ENCODE measurements at places on chromosomes 2 and 18.

DNA sequence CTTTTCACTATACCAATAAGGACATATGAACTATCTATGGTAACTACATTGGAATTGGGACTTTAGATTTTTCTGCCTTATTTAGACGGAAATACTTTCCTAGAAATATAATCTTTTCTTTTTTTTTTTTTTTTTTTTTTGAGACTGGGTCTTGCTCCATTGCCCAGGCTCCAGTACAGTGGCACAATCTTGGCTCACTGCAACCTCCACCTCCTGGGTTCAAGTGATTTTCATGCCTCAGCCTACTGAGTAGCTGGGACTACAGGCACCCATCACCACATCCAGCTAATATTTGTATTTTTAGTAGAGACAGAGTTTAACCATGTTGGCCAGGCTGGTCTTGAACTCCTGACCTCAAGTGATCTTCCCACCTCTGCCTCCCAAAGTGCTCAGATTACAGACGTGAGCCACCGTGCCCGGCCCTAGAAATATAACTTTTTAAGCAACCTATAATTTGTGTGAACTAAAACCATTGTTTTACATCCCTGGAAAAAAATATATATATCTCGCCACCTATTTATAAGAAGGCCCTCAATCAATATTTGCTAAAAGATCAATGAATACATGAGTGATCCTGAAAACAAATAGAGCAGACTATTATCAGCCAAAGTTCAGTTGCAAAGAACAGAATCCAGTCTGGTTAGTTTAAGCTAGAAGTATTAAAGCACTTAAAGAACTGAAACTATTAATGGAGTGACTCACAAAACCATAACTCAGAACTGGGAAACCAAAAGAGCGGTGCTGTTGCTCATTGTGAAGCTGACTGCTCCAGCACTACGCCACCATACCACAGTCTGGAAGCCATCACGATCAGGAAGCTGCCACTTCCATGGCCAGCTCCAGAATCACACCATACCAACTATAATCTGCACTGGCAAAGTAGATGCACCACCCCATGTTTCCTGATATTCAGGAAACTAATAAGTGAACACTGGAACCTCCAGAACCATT lies 8.4 kb upstream of the HNRNPLL start:
- DNase-seq: no peak

DNA sequence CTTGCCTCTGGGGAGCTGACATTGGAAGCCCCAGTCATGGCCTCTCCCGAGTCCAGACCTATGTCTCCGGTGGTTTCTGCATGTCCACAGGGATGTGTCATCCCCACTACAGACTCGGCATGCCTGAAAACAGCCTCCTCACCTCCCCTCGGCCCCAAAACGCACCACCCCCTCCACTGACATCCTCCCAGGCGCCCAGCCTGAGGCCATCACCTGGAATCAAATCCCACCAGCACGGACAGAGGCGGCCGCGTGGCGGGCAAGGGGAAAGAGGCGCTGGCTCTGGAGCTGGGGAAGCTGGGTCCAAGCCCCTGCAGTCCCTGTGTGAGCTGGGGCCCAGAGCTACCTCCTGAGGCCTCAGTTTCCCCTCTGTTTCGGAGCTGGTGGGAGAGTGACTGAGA lies 69.9 kb upstream of the SMAD7 start:
- no peak for DNase-seq

DNA sequence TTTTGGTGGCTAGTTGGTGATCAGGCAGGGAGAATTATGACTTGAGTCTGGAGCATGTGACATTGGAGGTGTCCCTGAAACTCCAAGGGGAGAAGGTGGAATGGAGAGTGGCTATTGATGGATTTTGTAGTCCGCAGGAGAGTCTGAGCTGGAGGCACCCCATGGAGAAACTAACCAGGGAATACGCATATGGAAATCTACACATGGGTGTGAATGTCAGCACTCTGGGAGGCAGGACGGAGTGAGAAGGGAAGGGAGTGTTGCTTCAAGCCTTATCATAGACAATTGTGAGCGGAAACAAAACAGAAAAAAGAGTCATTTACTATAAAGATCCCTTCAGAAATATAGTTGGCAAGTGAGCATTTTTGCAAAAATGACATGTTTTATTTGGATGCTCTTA lies 667 bp upstream of the SCYGR4 start:
- DNase-seq: no peak

DNA sequence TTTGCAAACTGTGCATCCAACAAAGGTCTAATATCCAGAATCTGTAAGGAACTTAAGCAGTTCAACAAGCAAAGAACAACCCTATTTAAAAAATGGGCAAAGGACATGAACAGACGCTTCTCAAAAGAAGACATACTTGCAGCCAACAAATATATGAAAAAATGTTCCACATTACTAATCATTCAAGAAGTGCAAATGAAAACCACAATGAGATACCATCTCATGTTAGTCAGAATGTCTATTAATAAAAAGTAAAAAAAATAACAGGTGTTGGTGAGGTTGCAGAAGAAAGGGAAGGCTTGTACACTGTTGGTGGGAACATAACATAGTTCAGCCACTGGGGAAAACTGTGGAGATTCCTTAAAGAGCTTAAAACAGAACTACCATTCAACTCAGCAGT lies 126.2 kb downstream of the NAT8 start:
- DNase-seq: no peak

DNA sequence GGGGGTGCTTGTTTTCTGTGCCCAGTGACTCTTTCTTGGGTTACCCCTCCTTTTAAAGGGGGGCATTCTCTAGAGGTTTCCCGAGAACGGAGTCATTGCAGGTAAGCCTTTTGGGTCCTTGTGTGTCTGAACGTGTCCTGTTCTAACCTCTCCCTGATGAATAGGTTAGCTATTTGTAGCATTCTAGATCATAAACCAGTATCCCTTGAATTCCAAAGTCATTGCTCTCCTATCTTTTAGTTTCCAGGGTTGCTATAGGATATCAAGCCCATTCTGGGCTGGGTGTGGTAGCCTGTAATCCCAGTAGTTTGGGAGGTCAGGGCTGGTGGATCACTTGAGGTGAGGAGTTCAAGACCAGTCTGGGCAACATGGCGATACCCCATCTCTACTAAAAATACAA lies 65.9 kb upstream of the YWHAQ start:
- DNase-seq: no peak

DNA sequence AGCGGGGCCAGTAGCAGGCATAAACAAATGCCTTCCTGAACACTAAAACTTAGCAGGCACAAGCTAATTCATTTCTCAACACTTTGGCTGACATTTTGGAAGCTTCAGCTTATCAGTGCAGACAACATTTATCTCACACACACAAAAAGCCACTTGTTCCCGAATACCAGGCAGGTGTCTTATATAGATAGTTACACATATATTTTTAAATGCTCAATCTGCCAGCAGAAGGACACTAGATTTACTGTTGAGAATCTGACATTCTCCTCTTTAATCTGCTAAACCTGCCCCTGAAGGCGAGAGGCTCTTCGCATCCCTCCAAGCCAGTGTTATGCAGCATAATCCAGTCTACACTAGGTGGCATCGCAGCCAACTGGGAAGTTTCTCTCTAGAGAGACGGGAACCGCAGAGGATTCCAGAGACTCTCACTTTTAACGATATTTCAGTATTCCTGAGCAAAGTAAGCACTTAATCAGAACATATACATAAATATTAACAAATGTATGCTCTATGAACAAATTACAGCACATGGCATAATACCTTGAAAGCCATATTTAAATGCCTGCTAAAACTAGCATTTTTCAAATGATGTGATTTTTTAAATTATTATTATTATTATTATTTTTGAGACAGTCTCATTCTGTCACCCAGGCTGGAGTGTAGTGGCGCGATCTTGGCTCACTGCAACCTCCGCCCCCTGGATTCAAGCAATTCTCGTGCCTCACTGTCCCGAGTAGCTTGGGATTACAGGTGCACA lies 90.2 kb upstream of the SCG2 start:
- DNase-seq: no peak

DNA sequence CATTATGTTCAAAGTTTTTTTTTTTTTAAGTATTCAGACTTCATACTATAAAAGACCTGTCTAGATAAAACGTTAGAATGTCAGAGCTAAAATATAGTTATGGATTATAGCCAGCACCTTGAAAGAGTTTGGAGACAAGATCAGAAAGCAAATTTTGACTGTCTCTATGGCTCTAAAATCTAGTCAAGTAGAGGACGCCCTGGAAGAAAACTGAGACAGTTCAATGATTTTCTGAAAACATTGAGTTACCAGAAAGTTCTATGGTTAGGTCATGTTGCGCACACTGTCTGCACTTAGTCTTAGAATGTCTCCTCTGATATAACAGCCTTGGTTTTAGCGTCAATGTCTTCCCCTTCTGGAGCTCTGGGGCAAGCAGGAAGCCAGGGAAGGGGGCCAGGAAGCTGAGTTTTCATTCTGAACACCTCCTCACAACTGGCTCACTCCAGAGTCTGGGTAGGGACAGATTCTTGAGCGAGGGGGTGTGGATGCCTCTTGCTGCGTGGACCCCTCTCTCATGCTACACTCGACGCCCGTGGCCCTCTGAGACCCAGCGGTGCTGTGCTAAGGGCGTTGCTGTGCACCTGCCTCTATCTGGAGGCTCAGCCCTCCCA lies 99.5 kb downstream of the RNF144A start:
- no peak for DNase-seq

DNA sequence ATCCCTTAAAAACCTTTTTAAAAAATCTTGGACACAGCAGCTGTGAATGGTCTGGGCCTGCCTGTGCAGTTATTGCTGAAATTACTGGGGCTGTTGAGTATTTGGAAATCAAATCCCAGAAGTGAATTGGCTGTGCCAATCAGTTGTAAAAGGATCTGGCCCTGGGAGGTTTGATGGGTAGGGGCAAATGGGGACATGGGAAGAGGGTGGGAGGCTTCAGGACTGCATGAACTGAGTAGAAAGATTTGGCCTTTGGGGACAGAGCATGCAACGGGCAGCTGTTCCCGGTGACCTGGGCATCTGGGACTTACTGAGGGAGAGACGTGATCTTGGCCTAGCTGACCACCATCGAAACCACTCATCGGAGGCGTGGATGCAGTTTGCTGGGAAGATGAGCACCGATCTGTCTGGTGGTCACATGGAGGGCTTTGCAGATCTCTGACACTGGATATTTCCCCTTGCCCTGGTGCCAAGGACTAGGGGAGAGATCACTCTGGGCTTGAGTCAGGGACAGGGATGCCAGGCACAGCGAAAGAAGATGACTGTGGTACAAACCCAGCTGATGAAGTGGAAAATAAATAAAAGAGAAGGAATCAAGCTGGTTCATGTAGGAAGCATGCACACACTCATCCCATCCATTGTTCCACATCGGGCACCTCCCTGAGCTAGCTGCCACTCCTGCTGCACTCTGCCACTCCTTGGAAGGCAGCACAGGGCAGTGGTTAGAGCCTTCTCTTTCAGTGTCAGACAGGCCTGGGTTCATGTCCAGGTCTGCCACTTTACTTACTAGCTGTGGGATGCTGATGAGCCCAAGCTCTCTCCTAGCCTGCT lies 58.4 kb downstream of the SEMA4F start:
- no peak for DNase-seq

- DNase-seq: no peak
These were observed 43.4 kb downstream of the COMMD1 start for GRCh38 chr2:61948661-61949457.

GRCh38 chr2:139613264-139613663 lies 833.1 kb upstream of the NXPH2 start:
- no peak for DNase-seq

GRCh38 chr2:105576050-105576439 lies 168.7 kb upstream of the NCK2 start:
- no peak for DNase-seq

DNA sequence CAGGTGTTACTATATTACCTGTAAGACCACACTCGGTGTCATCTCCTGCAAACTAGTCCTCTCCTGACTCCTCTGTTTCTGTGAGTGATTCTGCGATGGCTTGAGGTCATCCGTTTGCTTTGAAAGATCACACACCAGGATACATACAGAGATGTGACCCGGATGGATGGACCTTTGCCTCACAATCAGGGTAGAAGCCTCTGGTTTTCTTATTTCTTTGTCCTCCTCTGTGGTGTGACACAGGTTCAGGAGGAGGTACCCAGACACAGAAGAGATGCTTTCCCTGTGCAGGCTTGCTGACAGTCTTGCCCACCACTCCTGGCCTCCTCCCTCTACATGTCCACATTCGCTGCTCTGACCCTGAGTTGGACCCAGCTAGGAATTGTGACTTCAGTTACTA lies 34.6 kb downstream of the PSD4 start:
- DNase-seq: no peak

All from T follicular helper cell (primary cell).